SJSA1 (cell line): ENCODE measurements at places on chromosomes 7 and 10. TPM values are rescaled to one million over a fixed set of nuclear protein-coding genes. Genes with fewer than 3 reads are reported as not detected.
A peak's percentile ranks its signal among the peaks of the same experiment; 100 is the strongest.

DNA sequence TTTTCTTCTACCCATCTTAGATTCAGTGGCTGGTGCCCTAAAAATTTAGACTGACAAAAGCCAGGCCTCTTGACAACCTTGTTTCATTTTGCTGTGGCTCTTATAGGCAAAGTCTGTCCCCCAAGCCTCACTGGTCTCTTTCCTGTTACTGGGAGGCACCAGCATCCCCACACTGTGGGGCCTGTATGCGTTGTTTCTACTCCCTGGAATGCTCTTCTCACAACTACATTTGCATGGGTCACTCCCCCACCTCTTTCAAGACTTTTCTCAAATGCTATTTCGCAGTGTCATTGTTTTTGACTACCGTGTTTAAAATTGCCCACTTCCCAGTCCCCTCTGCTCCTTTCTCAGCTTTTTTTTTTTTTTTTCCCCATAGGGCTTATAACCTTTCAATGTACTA is 108.7 kb upstream of the DGKB start:
- DNase-seq, result no peak

GRCh38 chr7:101940830-101941229 is 123.4 kb downstream of the CUX1 start:
- no peak for DNase-seq

DNA sequence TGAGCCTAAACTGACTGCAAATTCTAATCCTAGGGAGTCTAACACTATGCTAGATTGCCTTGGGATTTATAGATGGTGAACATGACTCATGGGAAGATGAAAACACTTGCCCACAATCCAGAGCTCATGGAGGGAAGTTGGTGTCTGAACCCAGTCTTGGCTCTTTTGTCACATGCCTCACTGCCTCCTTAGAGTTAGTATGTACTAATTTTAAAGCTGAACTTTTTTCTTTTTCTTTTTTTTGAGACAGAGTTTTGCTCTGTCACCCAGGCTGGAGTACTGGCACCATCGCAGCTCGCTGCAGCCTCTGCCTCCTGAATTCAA is 14.4 kb downstream of the MRPL32 start:
- no peak for DNase-seq

The SFMBT2 gene
- 0.03 and 0.05 TPM in 2 replicates for total RNA-seq

The NOBOX gene
- total RNA-seq, result not detected in 2 replicates

DNA sequence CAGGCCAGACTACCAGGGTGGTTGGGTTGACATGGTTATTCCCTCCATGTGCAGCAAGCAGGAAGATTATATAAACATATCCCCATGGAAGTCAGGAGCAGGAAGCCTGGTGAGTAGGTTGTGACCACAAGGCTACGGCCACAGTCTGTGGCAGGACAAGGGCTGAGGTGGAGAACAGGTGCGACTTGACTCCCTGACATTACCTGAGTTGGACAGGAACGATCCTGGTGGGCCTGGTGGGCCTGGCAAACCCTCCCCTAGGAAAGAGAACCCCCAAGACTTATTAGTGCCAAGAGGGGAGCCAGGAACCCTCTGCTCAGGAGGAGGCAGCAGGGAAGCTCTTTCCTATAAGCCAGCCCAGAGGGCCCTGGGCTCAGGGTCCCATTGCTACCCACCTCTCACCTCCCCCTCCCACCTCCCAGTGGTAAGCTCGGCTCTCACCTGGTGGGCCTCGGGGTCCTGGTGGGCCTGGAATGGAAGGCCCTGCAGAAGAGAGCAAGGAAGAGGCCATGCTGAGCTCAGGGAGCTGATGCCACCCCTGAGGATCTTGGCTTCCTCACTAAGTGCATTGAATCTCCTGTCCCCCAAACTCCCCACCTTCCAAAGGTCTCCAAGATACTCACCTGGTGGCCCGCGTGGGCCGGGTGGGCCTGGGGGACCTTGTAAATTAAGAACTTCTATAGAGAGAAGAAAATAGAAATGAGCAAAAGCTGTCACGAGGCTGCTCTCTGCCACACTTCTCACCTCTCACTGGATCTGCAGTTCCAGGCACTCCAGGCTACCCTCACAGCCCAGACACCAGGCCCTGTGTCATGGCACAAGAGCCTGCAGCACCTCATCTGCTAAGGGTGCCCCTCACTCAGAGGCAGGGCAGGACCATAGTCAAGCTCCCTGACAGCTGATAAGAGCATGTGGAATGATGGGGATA is 44.6 kb downstream of the COL17A1 start:
- no peak for DNase-seq

GRCh38 chr10:10845826-10846503 is 171.7 kb upstream of the CELF2 start:
- DNase-seq, result no peak

The LRMDA gene
- not detected in 2 replicates for total RNA-seq

DNA sequence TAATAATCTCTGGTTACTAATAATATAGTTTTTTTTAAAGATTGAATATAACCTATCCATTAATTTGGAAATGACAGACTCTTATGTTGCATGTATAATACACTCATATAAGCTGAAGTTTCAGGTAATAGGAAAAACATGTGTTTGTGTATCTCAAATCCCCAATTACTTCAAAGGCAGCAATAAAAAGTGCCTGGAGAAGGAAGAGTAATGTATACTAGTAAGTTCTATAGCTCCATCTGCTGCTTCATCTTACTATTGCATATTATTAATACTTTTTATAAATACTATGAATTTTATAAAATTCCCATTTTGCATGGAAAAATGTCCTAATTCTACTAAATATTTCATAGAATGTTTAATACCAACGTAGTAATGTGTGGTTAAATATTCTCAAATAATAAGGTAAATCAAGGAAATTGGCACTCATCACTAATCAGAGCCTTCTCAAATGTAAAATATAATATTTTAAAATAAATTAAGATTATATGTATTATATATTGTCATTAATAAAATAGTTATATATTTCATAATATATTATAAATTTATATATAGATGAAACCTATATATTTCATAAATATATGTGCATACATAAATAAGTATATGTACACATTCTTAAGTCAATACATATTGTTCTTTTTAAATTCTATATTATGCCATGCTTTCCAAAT is 311.9 kb downstream of the HGF start:
- DNase-seq, result no peak

GRCh38 chr7:118902600-118902999 is 678.1 kb downstream of the ANKRD7 start:
- DNase-seq, result no peak

GRCh38 chr10:45395554-45395953 is 21.5 kb downstream of the ALOX5 start:
- DNase-seq, result no peak

DNA sequence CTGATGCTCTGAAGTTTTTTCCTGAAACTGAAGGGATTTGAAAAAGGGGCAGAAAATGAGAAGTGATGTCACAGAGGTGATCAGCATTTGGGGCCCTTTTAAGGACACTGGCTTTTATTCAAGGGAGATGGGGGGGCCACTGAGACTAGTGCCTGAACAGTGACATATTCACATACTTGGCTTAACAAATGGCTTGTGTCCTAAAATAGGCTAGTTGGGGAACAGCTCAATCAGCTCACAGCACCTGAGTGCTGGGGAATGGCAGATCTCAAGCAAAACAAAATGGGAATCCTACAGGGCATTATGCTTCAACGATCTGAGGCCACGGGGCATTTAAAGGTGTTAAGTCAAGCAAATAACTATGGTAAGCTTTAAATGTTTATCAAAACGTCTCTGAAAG is 90.1 kb downstream of the UBE2H start:
- DNase-seq, result no peak

- DNase-seq, result no peak
Measured at GRCh38 chr7:148814922-148815559, 69.0 kb downstream of the EZH2 start.

The C7orf25 gene
- total RNA-seq, result 12.2 and 14.3 TPM in 2 replicates

The CPEB3 gene
- total RNA-seq, result 0.31 and 0.82 TPM in 2 replicates

The PSMC2 gene
- total RNA-seq, result 242 and 260 TPM in 2 replicates

DNA sequence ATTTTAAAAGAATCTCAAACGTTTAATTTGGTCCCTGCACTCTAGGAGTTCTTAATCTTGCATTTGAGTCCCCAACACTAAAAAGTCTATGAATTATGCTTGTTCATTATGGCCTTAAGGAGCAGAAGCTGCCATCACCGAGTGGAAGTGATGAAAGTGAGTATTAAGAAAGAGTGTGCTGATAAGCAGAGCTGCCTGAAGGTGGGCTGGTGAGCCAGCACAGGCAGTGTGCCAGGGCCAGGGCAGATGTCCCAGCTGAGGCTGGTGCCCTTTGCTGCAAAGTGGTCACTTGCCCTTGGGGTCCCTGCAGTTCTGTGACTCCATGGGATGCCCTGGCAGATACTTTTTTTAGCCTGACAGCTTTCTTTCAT is 72.9 kb upstream of the LOXL4 start:
- DNase-seq, result no peak

DNA sequence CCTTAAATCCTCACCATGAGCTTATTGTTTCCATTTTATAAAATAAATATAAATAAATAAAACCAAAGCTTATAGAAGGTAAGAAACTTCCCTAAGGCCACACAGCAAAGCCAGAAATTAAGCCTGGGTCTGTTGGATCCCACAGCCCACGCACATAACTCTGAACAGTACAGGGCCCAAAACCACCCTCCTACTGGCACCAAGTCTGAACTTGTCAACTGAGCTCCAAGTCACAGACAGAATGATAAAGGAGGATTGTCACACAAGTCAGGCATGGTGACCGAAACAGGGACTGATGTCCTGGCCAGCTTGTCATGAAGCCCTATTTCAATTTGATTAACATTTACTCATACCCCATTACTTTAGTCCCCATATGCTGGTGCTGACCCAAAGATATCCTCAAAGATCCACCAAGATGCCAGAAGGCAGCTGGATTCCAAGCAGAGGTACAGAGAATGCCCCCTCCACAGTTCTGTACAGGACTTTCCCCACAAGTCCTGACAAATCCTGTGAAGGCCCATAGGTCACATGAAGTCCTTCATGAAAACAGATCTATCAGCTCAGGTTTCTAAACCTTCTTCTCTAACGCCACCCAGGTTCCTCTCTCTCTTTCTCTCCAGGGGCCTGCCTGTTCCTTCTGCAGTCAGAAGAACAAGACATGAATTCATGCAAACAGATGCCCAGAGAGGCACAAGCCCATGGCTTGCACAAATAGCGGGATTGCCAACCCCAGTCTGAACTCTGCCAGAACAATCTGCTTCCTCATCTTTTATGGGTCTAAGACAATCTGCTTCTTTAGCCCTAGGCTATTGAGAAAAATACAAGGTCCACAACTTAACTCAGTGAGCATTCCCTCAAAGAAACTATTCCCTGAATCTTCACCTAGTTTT is 60.9 kb downstream of the GLI3 start:
- no peak for DNase-seq

- no peak for DNase-seq
Measured at GRCh38 chr7:133164498-133164897, 82.6 kb upstream of the CHCHD3 start.

The PCBD1 gene
- total RNA-seq, result 13.5 and 32.8 TPM in 2 replicates

GRCh38 chr7:121371883-121372282 is 24.2 kb downstream of the FAM3C start:
- no peak for DNase-seq

DNA sequence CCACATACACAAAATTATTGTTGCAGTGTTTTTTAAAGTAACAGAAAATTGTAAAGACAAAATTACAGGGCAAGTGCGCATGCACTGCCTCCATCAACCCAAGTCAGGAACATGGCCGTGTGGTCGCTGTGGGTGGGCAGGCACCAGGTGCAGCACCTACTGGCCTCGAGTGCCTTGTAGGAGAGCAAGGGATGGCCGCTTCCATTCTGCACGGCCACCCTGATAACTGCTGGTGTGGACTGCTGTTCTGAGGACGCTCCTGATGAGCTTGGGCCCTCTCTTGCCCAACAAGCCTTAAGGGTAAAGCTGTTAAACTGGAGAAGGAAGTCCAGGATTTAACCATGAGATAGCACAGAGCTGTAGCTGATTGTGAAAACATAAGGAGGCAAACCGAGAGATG is 124.6 kb upstream of the PPP1R9A start:
- no peak for DNase-seq

The TAS2R41 gene
- not detected in 2 replicates for total RNA-seq

DNA sequence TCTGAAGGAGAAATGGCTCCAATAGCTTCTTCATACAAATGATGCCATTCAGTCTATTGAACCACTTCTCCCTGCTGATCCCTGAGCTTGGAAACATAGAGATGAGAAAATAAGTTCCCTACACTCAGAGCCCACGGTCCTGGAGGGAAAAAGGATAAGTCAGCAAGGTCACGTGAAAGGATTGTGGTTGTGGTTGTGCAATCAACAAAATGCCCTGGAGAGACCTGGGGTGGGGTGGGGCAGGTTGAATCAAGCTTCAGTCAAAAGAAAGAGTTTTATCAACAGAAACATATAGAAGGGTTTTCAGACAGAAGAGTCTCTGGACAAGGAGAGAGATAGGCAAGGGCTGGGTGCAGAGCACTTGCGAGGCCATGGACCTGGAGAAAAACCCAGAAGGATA is 30.1 kb downstream of the C10orf90 start:
- DNase-seq, result no peak

GRCh38 chr10:63238501-63238900 is 105.4 kb downstream of the NRBF2 start:
- DNase-seq, result no peak

The SPDYE6 gene
- total RNA-seq, result not detected in 2 replicates

The WEE2 gene
- not detected in 2 replicates for total RNA-seq

DNA sequence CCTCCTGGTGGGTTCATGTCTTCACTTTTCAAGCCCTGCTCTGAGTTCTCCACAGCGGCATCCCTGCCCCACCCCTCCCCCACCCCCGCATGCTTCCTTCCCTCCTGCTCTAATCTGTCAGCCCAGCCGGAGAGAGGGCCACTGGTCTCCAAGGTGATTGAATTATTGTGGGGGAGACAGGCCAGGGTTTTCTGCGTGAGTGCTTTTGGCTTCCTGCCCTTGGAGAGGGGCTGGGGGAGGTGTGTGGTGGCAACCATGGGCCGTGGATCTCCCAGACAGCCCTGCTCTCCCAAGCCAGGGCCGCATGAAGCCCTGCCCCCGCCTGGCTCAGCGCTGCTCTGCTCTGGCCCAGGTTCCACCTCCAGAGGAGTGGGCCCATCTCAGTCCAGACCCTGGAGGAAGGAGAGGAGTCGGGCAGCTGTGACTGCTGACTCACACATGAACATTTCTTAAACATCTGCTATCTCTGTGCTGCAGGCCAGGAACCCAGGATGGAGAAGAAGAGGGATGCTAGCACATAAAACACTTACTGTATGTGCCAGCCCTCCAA is 109.9 kb downstream of the ZMIZ1 start:
- DNase-seq, result peak; percentile 77

DNA sequence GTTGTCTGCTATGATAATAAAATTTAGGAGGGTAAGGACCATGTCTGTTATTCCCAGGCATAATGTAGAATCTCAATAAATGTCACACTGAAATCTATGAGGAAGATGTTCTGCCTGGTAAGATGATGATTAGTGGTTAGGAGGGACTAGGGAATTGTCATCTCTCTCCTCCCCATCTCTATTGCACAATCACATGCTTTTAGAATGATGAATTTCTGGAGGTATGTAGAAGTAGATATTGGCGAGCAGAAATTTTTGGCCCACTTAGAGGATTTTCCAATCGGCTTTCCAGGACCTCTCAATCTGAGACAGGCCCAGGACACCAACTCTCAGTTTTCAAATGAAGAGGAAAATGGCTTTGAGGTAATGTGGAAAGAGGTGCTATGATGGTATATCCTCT is 2.0 kb upstream of the PITX3 start:
- DNase-seq, result no peak
